ENCODE measurements at places on chromosomes 2 and 18.

DNA sequence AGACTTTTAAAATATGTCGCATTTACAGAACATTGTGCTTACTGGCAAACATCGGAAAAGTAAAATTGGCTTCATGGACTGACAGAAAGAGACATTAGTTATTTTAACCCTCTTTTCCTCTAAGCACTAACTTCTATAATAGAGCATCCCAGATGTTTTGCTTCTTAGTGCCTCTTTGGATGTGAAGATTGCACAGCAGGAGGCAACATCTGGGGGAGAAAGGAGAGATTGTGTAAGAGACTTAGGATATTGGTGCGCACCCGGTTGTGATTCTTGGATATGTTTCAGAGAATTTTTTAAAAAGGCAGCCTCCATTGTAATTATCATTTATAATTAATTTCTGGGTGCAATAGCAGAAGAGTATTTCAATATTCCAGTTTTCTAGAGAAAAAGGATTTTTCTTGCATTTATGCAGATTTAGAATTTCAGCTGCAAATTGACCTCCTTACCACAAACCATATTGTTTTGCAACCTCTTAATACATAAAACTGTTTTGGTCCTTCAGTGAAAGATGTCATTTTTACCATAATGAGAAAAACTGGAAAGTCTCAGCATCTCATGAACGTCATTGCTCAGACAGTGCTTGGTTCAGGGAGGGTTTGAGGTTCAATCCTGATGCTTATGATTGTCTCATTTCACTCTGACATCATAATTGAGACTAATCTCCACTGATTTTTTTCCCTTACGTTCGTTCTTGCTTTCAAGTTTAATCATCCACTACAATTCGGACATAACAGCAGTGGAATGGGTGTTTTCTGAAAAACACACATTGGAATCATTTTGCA lies 404.3 kb downstream of the ZNF521 start:
- DNase-seq = no peak

DNA sequence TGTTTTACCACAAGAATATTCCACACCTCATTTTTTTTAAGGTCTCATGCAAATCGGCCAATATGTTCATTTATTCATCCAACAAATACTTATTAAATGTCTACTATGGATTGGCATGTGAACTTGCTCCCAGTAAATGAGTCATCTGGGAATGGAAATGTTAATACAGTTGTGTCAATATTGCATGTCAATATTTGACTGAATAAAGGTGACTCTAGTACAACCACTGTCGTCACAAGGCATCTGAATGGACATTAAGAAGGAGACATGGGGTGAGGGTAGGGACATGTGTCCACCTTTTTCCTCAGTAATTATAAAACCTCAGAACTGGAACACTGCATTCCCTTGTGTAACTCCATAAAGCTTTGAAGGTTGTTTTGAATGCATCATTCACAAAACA lies 365.4 kb downstream of the ADCYAP1 start:
- DNase-seq = no peak

GRCh38 chr2:12223732-12224131 lies 477.3 kb downstream of the LPIN1 start:
- no peak for DNase-seq

DNA sequence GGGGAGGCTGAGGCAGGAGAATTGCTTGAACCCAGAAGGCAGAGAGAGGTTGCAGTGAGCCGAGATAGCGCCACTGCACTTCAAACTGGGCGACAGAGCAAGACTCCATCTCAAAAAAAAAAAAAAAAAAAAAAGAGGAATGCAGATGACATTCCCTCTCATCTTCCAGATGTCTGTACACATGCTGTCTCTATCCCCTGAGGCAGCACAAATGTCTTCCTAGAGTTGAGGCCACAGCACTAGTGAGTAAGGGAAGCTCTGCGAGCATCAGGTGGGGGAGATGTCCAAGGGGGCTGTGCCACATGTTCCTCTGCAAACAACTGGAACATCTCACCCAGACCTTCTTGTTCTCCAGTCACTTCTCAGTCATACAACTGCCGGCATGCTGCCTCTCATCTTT lies 35.6 kb upstream of the LRRC30 start:
- no peak for DNase-seq

- DNase-seq = no peak
Measured at GRCh38 chr2:191611614-191612013, 66.3 kb upstream of the NABP1 start.

- DNase-seq = peak; percentile 90
Measured at GRCh38 chr2:111178730-111179405, 58.2 kb downstream of the BCL2L11 start.

GRCh38 chr18:79480171-79481045 lies 84.7 kb downstream of the NFATC1 start:
- no peak for DNase-seq

DNA sequence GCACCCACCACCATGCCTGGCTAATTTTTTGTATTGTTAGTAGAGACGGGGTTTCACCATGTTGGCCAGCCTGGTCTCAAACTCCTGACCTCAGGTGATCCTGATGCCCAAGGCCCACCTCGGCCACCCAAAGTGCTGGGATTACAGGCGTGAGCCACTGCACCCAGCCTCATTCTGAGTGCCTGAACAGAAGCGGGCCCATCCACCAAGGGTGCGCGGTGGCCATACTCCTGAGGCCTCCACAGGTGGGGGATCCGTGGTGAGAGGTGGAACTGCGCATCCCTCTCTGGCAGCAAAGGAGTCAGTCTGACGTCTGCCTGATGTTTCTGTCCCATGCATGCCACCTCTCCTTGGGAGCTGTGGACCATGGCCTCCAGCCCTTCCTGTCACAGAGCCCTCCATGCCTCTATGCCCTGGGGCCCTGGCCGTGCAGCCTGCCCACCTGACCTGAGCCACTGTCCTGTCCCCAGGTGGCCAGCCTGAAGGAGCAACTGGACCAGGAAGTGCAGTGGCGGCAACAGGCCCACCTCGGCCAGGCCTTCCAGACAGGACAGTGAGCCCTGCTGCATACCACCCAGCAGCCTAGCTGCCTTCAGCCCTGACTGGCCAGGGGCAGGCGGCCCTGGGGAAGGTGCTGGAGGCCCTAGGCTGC lies 7.6 kb upstream of the SNED1 start:
- DNase-seq = no peak

- no peak for DNase-seq
Measured at GRCh38 chr2:235659767-235660322, 166.0 kb downstream of the AGAP1 start.

- DNase-seq = no peak
Measured at GRCh38 chr2:232772531-232772930, 3.8 kb downstream of the KCNJ13 start.

DNA sequence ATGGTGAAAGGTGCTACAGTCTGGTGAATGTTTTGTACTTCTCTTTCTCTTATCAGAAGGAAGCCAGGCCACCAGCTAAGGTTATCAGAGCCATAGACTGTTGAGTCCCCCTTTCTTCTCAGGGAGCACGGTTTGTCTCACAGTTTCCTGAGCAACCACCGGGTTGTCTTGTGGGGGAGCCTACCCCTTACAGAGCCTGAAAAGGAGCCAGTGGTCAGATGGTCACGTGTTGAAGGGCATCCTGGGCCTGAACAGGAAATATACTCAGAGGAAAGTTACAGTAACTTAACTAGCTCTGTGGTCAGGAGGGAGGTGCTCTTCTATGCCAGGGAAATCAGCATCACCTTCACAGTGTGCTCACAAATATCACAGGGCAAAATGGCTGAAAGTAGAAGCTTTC lies 11.6 kb downstream of the CD28 start:
- DNase-seq = no peak

DNA sequence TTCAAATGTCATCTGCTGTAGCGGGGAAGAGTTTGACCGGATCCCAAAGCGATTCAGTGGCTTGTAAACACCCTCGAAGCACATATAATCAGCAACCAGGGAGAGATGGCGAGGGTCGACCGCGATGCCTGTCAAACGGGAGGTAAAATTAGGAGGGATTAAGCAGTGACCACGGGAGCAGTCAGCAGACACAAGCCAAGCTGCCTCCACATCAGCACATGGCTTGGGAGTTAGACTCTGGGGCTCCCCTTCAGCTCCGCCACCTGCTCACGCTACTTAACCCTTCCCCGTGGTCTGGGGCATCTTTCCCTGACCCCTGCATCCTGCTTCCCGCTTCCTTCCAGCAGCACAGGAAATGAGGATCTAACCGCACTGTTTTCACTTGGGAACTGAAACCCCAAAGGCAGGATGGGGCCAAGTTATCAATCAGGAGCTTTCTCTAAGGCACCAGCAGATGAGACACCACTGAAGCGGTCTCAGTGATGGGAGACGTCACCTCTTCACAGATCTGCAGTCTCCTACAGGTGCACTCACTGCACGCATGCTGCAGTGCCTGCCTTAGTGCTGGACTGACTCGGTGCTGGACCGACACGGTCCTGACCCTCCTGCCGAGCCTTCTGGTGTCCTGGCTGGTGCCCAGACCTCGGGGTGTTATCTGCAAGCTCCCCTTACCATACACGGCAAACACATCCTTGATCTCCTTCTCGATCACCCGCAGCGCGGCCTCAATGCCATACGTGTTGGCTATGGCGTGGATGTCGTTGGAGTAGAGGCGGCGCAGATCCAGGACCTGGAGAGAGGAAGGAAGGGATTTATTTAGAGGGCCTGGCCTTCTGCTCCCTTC lies 77.5 kb downstream of the POLR1A start:
- no peak for DNase-seq
